PC-9 (cell line): ENCODE measurements at places on chromosomes 3 and 15.

DNA sequence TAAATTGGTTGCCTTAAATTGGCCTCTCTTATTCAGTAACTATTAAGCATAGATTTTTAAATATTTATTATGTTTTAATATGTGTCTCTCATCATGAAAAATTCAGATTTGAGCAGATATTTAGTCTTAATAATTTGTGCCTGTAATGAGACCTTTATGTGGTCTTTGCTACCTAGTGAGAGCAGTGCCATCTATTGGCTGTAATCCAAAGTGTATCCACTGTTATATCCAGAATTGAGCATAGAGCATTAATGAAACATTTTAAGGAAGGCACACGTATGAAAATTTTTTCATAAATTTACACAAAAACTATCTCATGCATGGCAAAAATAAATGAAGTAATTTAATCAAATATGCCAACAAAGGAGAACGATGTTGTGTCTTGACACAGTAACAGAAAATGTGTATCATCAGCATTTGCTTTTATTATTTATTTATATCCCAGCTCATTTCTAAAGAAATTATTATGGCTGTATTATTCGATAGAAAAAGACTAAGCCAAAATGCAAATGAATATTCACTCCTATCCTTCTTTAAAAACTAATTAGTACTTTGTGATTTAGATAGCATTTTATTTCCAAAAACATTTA, 203.5 kb downstream of the RSRC1 start:
- no peak for DNase-seq

- DNase-seq = no peak
Observed at GRCh38 chr3:39250116-39250747, 29.6 kb downstream of the CX3CR1 start.

DNA sequence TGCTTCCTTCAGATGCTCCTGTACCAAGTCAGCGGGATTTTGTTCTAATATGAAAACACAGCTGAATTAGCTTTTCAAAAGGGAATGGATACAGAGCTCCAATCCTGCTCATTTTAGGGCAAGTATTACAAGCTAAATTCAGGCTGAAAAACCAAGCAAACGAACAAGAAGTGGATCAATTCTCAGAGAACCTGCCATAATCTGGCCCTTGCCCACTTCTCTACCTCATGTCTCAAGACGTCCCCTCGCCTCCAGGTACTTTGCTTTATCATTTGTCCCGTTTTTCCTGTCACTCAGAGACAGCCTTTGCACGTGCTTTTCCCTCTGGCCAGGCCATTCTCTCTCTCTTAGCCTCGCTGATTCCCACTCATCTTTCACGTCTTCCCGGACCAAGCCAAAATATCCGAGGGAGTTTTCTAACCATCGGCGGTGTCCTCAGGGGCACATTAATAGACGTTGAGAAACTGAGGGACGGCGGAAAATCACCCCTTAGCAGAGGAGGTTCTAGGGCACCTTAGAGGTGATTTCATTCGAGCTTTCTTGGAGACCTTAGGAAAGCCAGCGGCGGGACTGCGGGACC, 654 bp downstream of the SUSD5 start:
- no peak for DNase-seq

DNA sequence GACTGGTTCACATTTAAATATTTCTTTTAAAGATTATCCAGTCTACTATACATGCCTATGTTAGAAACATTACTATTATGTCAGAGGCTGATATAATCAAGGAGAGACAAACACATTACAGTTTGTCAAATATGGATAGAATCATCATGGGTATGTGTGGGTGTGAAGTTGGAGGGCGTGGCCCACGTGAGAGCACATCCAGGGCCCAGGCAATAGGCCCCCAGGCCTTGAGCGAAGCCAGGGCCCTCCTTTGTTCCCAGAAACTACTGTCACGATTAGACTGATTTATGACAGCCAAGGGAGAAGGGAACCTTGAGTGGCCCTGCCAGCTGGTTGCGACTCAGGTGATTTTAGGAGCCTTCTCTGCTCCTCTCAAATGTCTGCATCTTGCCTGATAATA, 26.9 kb upstream of the LDHAL6B start:
- no peak for DNase-seq

DNA sequence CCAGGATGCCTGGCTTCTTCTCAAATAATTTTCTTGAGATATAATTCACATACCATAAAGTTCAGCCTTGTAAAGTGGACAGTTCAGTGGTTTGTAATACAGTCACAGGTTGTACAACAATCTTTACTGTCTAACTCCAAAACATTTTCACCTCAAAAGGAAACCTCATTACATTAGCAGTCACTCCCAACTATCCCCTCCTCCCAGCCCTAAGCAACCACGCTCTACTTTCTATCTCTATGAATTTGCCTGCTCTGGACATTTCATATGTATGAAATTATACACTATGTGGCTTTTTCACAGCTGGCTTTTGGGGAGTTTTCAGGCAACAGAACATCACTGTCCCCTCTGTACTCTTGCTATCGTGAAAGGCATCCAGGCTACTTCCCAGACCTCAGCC, 17.5 kb downstream of the TGM5 start:
- no peak for DNase-seq
